ENCODE measurements at places on chromosomes 1 and 21.
A peak's percentile ranks its signal among the peaks of the same experiment; 100 is the strongest.

GRCh38 chr21:16821588-16821987 is 691.3 kb upstream of the CXADR start:
- no peak for DNase-seq

DNA sequence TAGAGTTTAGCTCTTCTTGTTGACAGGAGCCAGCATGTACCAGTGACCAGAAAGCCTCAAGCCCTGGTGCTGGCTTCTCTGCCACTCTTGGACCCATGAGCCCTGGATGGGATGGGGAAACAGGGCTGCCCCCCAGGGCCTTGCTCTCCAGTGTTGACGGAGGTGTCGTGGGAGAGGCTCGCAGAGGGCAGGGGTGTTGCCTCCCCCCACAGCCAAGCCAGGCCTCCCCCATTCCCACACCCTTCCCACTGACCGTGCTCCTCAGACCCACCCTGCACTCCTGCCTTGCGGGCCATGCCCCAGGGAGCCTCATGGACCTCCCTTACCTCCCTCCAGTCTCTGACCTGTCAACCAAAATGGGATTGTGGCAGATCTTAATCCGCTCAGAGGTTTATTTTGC is 123.8 kb upstream of the COL6A1 start:
- no peak for DNase-seq

GRCh38 chr21:40120940-40121575 is 253.8 kb downstream of the PCP4 start:
- DNase-seq = no peak

GRCh38 chr1:154320882-154321608 is at the start of gene AQP10:
AQP10 (plus strand) TSS chr1:154321093; CDS start chr1:154321156, 63 bp downstream.
- no peak for DNase-seq

- DNase-seq = no peak
These were observed 614.3 kb downstream of the NCAM2 start for GRCh38 chr21:21612466-21612865.

- no peak for DNase-seq
These were observed 982 bp upstream of the IL24 start for GRCh38 chr1:206896261-206896660.

DNA sequence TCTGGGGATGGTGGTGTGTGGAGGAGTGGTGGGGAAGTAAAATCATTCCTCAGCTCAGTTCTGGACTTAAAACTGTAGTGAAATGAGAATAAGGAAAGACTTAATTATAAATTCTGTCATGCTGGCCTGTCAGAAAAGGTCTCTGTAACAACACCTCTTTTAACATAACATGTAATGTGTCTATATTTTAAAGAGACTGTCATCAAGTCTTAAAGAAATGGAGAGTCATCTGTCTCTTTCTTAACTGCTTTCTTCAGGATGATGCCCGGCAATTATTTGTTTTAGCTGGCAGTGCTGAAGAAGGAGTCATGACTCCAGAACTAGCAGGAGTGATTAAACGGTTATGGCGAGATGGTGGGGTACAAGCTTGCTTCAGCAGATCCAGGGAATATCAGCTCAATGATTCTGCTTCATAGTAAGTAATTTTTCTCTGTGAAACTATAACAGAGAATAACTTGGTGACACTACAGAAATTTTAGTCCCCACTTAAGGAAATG is 30.6 kb downstream of the GNAI3 start:
- DNase-seq = no peak

DNA sequence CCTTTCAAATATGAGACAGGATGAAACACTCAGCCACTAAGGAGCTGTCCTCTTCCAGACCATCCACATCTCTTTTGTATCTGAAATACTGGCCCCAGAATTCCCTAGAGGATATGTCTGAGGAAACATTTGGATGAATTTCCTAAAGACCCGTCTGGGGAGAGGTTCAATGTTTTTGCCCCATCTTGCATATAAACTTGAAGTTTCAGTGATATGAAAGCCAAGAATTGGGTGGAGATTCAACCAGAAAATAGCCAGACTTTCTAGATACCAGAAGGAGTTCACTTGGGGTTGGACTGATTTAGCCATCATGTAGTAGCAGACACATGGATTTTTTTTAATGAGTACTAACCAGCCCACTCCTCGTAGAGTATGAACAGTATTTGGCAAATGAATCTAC is 182.0 kb downstream of the PLPP3 start:
- no peak for DNase-seq

DNA sequence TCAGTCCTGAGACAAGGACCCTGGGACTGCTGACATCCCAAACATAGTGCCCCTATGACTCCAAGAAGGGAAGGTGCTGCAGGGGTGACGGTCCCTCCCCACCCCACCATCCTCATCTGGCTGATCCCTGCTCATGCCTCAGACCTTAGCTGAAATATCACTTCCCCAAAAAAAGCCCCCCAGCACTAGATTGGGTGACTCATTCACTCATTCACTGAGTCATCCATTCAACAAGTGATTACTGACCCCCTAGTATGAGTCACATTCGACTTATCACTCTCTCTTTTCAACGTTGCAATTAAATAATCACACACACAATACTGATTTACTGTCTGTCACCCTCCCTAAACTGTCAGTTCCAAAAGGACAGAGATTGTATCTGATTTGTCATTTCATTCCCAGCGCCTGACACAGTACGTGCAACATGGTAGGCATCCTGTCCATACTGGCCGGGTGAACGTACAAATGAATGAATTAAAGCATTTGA is 48.6 kb downstream of the HIVEP3 start:
- no peak for DNase-seq

DNA sequence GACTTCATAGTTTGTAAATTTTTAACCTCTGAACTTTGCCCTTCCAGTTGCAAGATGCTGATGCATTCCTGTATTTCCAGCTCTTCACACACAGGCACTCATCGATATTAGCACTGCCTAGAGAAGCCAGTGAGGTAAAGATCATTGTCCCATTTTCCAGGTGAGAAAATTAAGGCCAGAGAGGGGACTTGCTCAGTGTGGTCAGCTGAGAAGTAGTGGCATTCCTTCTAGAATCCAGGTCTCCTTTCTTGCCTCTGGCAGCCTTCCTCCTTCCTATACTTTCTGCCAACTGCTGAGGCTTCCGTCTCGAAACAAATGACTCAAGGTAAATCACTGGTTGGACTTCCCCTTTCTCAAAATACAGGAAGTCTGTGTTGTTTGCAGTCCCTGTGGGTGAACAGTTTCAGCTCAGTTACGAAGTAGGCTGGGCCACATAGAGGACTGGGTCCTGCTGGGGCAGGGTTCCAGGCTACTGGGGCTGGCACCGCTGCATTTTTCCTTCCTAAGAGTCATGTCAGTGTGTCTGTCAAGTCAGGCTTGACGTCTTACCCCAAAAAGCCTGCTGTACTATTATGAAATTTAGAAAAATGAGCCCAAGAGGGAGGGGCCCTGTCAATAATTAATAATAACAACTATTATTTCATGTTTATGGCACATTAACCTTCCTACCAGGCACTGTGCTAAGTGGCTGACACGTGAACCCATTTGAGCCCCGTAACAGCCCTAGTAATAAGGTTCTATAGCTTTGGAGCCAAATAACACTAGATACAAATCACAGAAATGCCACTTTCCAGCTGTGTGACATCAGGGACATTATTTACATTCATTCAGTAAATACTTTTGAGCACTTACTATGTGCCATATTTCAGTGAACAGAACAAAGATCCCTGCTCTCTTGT is 16.6 kb upstream of the RNF19B start:
- DNase-seq = peak; percentile 58

DNA sequence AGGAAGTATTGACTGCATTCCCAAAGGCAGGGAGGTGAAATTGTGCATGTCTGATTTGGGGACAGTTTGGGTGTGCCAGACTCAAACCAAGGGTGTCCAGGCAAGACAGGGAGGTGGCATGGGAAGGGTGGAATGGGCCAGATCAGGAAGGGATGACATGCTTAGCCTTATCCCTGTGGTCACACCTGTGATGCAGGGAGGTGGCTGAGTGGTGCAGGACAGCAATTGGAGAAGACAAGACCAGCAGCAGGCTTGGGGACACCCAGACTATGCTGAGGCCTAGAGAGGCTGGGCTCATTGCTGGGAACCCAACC is 4.0 kb downstream of the FOXO6 start:
- no peak for DNase-seq

- DNase-seq = no peak
These were observed 14.4 kb upstream of the EPS8L3 start for GRCh38 chr1:109777980-109778625.

DNA sequence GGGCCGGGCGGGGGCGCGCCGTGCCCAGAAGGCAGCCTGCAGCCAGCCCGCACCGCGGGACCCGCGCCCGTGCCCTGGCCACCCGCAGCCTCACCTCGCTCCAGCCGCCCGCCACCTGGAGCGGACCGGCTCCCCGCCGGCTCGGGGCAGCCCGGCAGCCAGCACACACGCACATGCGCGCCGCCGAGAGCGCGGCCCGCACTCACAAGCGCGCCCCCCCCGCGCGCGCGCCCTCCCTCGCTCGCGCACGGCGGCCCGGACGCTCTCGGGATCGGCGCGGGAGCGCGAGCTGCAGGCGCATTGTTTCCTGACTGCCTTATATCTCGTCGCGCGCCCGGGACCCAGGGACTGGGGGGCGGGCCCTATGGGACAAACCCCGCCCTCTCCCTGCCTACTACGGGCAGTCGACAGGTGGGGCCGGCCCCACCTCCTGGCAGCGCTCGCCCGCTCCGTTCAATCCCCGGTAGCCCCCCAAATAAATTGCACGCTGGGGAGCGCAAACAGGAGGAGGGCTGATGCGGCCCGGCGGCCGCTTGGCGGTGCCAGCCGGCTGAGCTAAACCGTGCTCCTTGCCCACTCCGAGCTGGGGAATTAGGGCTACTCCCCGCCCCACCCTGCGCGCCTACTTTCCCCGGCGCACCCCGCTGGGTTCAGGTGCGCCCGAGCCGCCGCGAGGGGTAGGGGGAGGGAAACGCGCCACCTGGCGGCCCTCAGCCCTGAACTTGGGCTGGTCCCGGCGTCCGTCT is at the start of gene MYCL:
Gene MYCL (minus strand): TSS at position 204 of the 746 bp plus-strand sequence. CDS start 483 bp downstream, outside the sequence.
- peak; percentile 40 for DNase-seq

- DNase-seq = no peak
These were observed 510.3 kb downstream of the SMYD3 start for GRCh38 chr1:245996811-245997210.

DNA sequence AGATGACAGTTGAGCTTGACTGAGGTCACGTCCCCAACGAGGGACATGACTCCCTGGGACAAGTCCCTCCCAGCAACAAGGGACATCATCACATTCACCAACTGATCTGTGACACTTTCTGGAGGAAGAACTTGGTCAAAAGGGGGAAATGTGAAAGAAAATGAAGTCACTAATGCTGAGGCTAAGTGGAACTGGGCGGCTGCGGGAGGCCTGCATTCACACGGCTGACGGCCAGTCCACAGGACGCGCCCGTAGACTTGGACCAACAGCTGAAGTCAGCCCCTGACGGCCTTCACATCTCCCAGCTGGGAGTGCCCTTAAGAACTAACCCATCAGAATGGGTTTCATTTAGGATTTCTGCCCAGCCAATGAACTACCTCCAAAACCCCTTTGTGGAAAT is 26.6 kb downstream of the POFUT2 start:
- no peak for DNase-seq

GRCh38 chr1:220776254-220776653 is 10.5 kb upstream of the MTARC1 start:
- DNase-seq = no peak

DNA sequence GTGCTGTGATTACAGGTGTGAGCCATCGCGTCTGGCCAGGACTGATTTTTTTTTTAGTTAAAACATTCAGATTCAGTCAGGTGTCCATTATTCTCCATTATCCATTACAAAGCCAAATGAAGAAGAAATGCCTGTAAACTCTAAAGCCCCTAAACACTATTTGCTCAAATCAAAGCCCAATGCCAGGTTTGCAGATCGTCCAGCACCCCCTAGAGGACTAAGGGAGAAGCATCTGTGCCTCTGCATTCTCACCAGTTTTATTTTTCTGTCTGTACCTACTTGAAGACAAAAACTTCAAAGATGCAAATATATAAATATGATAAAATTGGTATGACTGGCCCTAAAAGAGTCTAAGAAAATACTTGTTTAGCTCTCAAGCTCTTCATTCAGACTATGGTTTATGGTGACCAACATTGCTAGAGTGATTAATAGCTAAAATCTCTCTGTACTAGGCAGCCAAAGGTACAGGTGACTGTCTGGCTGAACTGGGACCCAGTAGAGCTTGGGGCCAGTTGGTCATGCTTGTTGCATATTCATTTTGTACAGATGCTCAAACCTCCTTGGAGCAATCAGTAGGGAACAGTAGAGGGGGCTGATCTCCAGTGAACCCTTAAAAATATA is 138.4 kb downstream of the SYT2 start:
- no peak for DNase-seq

- no peak for DNase-seq
These were observed 35.6 kb downstream of the MARK1 start for GRCh38 chr1:220563564-220563963.

DNA sequence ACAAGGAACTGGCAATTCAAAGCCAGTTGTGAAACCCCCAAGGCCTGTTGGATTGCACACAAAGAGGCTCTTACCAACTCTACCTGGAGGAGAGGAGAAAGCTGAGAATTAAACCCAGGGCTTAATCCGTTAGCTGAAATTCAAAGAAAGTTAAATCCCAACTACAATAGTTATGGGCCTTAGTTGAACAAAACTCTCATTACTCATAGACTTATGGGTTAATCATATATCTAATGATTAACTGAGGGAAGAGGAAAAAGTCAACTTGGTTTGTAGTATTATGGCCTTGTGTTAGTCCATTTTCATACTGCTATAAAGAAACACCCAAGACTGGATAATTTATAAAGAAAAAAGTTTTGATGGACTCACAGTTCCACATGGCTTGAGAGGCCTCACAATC is 838.2 kb upstream of the ADGRL2 start:
- DNase-seq = no peak

DNA sequence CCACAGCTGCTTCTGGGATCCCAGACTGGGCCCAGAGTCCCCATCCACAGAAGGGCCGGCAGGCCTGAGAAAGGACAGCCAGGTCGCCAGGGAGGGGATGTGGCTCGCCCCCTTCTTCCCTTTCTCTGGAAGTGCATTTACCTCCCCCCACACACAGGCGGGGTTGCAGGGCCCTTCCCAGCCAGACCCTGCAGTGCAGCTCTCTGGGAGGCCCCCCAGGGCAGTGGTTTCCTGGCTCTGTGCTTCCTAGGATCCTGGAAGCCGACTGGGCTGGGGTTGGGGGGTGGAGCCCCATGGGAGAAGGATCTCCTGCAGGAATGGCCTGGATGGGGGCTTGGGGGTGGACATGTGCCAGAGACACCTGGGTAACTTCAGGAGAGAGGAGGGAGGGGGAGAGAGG is 4.2 kb upstream of the COL6A1 start:
- no peak for DNase-seq

DNA sequence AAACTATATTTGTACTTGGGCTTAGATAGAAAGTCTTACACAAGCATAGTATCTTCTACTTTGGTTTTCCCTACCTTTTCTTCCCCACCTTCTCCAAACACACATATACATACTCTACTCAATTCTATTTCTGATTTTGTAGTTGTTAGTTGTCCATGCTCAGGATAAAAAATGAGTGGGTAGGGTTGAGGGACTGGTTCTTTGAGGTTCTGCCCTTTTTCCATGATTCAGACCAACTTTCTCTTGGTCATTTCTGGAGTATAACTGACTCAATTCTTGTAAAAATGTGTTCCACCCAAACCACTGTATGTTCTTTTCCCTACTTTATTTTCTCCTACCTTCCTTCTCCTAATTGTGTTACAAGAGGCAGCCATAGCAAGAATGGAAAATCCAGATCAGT is 3.3 kb downstream of the CFAP126 start:
- no peak for DNase-seq

GRCh38 chr1:170205301-170205700 is 59.5 kb downstream of the NTMT2 start:
- DNase-seq = no peak

GRCh38 chr1:30533141-30533540 is 190.2 kb downstream of the MATN1 start:
- DNase-seq = no peak

Data from stimulated activated CD4-positive, alpha-beta T cell treated with anti-CD3 and anti-CD28 coated beads, Interleukin-12 subunit alpha, Interleukin-12 subunit beta, amount 100 ng/mL, for 48 hours (primary cell).